ENCODE measurements at places on chromosomes 2 and 18. TPM values are rescaled to one million over a fixed set of nuclear protein-coding genes. Genes with fewer than 3 reads are reported as not detected.

DNA sequence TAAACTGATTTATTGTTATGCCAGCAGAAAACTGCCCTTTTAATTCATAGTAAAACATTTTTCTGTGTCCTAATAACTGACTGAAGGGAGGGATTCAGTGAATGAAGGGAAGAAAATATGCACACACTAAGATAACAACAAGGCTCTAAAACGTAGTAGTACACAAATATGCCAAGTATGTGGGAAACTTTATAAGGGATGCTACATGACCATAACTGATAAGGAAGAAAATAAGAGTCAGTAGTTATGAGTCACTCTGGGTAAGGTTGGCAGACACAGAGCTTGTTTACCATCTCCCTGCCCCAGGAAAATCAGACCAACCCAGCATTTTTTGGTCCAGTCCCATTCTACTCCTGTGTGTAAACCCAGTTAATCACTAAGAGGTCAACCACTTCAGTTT, 124.2 kb downstream of the RPRM start:
- DNase-seq = peak; percentile 28

DNA sequence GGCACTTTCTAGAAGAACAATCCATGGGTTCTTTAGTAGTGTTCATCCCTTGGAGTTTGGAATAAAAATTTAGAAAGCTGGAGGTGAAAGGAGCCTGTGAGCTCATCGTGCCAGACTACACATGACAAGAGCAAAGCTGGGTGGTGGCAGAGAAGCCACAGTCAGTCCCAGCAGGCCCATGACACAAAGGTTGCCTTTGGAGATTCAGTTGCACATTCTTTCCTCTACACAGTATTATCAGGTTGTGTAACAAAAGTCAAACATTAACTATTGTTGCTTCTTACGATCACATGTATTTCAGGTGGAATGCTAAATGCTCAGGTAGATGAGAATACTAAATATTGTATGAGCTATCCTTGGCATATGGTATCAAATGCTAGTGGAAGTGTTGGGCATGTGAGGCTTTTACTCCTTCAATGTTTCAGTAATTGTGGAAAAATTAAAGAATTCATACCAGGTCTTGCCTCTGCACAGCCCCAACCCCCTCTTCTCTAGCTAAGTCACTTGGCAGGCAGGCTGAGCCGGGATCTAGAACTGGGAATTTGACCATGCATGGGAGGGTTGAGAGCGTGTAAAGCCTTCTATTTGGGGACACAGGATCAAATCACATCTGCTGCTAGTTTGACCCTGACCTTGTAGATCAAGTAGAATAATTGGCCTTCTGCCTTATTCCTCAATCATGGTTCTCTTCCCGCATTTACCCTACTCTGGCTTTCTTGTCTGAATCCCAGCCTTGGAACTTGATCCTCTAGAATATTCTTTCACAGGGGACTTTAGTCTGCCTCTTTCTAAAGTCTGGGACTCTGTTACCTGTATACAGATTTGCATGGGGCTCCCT, 230.9 kb downstream of the GCA start:
- no peak for DNase-seq

DNA sequence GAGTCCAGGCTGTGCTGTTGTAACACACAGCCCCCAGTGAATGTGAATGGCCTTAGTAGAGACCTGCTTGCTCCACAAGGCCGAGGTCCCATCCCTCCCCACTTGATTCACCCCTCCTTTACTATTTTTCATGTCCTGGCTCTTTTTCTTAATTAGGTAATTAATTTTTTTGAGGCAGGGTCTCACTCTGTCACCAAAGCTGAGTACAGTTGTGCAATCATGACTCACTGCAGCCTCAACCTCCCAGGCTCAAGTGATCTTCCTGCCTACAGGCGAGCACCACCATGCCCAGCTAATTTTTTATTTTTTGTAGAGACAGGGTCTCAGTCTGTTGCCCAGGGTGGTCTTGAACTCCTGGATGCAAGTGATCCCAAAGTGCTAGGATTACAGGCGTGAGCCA, 19.3 kb downstream of the FBLN7 start:
- DNase-seq = no peak

DNA sequence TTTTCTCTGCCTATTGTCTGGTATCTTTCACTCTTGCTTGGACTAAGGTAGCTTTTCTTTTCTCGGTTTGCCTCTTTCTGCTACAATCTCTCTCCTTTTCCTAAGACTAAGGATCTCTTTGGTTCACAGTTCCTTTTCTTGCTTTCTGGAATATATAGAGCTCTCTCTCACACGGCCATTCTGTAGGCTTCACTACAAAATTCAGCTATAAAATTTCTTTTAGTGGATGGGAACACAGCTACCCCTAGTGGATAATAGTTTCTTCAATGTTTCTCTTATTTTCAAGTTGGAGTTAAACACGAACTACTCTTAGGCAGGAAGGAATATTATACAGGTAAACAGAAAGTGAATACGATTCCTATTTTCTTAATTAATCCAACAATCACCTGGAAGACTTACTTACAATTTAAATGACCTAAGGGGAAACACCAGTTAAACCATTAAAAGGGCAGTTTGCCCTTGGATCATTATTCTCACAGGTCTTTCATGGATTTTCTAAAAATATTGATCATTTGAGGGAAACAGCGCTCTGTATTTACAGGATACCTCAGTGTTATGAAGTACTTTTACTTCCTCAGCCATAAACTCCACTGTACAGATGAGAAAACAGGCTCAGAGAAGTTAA, 140.5 kb downstream of the LRP2 start:
- DNase-seq = peak; percentile 8

BMP10 gene
- total RNA-seq = not detected

DNA sequence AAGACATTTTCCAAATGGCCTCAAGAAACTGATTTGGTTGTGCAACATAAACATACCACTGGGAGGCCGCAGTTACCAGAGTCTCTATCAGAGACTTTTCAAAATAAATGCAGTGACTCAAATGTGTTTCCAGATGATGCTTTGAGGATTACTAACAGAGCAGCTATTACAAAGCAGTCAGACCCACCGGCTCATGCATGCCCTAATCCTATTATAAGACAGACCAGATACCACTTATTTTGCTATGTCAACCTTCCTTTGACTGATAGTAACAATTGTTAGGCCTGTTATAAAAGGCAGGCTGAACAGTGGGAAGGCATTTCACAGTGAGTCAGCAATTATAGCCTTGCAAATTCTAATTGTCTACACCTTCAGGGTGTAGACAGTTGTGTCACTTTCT, 217.7 kb downstream of the LRRTM1 start:
- peak; percentile 49 for DNase-seq

- DNase-seq = peak; percentile 59
These were observed 40.5 kb upstream of the POLE4 start for GRCh38 chr2:74917702-74918619.

- no peak for DNase-seq
These were observed 138.9 kb downstream of the SLC39A10 start for GRCh38 chr2:195795879-195796278.

GRCh38 chr2:205141381-205141780, 540.9 kb upstream of the NRP2 start:
- no peak for DNase-seq

PROKR1 gene
- not detected for total RNA-seq

GRCh38 chr2:11719230-11719977, 27.0 kb upstream of the LPIN1 start:
- DNase-seq = peak; percentile 17

DNA sequence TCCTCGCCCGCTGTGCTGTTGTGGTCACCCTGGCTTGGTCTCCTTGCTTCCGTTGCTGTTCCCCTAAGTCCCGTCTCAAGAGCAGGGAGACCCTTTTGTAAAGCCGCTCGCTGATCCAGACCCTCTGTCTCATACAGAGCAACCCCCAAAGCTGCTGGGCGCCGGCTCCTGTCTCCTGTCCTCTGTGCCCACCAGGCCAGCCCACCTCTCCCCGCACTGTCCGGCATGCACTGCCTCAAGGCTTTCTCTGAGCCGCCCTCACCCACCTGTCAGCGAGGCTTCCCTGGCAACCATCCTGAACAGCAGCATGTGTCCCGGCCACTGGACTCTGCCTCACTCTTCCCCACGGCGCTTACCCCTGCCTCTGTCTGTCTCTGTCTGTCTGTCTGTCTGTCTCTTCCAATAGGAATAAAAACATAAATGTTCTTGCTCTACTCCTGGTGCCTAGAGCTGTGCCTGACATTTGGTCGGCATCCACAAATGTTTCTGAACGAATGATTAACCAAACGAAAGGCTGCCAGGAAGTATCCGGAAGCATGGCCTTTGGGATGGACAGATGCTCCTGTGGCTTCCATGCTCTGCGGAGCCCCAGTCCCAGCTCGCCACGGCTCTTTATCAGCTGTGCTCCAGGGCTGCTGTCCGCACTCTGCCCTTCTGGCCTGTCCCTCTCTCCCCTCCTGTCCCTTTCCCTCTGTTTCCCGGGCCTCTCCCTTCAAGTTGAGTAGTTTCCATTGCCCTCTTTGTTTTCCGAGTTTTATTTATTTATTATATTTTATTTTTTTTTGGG, 7.8 kb downstream of the COLEC11 start:
- DNase-seq = no peak
